Stomach (tissue), 19 donors: ENCODE measurements at places on chromosomes 16 and 17. TPM values are rescaled to one million over a fixed set of nuclear protein-coding genes. Genes with fewer than 3 reads are reported as not detected.

The TEDC2 gene
- total RNA-seq, result not detected

DNA sequence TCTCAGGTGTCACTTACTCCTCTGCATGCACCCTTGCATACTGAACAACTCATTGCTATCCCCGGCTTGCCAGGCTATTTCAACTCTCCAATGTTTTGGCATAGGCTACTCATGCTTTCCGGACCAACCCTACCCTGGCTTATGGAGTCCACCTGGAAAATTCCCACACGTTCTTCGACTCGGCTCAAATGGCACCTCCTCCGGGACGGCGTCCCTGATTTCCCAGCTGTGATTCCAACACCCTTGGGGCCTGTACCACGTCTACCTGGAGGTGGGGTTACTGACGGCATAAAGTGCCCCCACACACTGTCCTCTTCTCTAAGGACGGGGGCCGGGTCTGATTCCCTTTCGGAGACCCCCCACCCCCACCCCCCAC is 498 bp downstream of the SMYD4 start:
- peak overlapping the region; percentile 91 for H3K27ac ChIP-seq
- DNase-seq, result no peak
- H3K4me1 ChIP-seq, result peaks cover 15% of the 10 kb centered on the region

DNA sequence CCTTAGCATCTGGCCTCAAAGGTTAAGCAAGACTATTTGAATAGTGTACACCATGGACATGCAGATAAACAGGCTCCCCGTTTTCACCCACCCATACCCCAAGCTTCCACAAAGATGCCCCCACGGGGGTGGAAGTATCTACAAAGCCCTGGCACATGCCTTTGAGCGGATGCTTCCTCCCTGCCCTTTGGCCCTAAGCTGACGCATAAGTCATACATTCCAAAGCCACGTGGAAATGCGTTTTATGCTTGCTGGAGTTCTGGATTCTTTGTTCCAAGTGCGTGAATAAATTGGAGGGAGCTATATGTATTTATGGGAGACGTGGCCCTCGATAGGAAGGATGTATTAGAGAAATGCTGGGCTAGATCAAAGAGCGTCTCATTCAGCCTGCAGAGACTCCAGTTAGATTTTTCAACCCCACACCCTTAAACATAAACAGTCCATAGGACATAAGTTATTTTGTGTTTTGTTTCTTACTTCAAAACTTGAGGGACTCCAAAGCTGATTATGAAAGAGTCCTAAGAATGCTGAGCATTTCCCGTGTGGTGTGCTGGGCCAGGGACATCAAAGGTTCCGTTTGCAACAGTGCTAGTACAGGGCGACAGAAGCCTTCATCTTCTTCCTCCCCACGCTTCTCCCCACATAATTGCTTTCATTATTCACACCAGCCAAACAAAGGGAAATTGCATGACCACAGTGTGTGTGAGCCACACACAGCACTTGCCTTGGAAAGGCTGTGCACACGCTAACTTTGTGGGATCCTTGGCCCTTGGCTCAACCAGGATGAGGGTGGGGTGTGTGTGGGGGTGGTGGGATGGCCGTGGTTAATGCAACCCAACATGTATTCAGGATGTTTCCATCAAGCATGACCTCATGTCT is 73.6 kb downstream of the WIPI1 start:
- peaks cover 22% of the 10 kb centered on the region for H3K4me1 ChIP-seq
- H3K36me3 ChIP-seq, result no peaks in the 10 kb centered on the region
- H3K27me3 ChIP-seq, result no peaks in the 10 kb centered on the region
- no peak overlapping the region for H3K4me3 ChIP-seq
- no peak for DNase-seq
- peak overlapping the region; percentile 70 for H3K27ac ChIP-seq

- H3K27ac ChIP-seq, result no peak overlapping the region
- peaks cover 16% of the 10 kb centered on the region for H3K27me3 ChIP-seq
- H3K36me3 ChIP-seq, result no peaks in the 10 kb centered on the region
- no peak overlapping the region for H3K4me3 ChIP-seq
- DNase-seq, result no peak
- H3K4me1 ChIP-seq, result peaks cover 32% of the 10 kb centered on the region
Observed at GRCh38 chr16:68450741-68451255, 2.5 kb upstream of the SMPD3 start.

- no peaks in the 10 kb centered on the region for H3K36me3 ChIP-seq
- H3K4me1 ChIP-seq, result peaks cover 22% of the 10 kb centered on the region
- H3K4me3 ChIP-seq, result no peak overlapping the region
- no peak for DNase-seq
- H3K27me3 ChIP-seq, result no peaks in the 10 kb centered on the region
- H3K27ac ChIP-seq, result no peak overlapping the region
Observed at GRCh38 chr17:9839433-9839832, 13.7 kb downstream of the GLP2R start.

DNA sequence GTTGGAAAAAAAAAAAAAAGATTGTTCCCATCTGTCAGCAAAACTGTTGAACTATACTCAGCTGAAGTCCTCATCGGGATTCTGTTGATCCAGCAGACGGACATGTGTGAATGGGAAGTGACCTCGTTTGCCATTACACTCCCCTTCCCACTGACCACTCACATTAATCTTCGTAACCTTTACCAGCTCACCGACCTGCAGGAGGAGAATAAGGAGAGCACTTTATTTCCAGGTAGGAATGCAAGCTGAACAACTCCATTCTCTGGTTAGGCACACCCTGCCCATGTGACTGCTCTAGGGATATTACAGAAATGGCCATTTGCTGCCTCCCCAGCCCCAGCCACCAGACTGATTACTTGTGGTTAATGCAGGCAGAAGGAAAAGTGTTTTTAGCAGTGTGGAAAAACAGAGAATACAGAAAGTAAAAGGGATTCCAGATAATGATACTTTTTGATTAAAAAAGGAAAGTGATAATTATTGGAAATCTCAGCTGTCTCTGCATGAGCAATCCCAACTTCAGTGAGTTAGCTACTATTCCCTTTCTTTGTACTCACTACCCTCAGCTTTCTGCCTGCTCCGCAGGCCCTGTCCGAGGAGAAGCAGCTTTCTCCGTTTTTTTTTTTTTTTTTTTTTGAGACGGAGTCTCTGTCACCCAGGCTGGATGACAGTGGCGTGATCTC is 23.6 kb upstream of the YWHAE start:
- no peak overlapping the region for H3K4me3 ChIP-seq
- no peak overlapping the region for H3K27ac ChIP-seq
- H3K27me3 ChIP-seq, result no peaks in the 10 kb centered on the region
- peak; percentile 13 for DNase-seq

DNA sequence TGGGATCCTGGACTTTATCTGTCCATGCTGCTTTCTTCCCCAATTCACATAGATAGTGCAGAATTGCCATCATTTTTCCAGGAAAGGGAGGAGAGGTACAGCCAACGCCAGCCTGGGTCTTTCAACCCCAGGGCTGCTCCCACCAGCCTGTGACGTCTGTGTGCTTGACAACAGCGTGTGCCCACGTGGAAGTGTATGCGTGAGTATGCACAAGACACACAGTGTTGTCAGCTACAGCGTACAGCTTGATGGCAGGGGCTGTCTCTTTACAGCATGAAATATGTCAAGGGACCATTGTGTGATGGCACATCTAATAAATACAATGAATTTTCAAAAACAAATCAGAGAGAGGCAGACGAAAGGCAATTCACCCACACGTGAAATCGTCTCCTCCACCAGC is 62.3 kb downstream of the GSG1L start:
- no peak overlapping the region for H3K4me3 ChIP-seq
- H3K27me3 ChIP-seq, result peaks cover 7% of the 10 kb centered on the region
- H3K36me3 ChIP-seq, result no peaks in the 10 kb centered on the region
- H3K4me1 ChIP-seq, result no peaks in the 10 kb centered on the region
- H3K27ac ChIP-seq, result no peak overlapping the region
- DNase-seq, result no peak

- no peak overlapping the region for H3K4me3 ChIP-seq
- H3K36me3 ChIP-seq, result peaks cover 65% of the 10 kb centered on the region
- peaks cover 3% of the 10 kb centered on the region for H3K4me1 ChIP-seq
- H3K27me3 ChIP-seq, result no peaks in the 10 kb centered on the region
- no peak overlapping the region for H3K27ac ChIP-seq
Observed at GRCh38 chr17:69523244-69523861, 108.9 kb downstream of the MAP2K6 start.

DNA sequence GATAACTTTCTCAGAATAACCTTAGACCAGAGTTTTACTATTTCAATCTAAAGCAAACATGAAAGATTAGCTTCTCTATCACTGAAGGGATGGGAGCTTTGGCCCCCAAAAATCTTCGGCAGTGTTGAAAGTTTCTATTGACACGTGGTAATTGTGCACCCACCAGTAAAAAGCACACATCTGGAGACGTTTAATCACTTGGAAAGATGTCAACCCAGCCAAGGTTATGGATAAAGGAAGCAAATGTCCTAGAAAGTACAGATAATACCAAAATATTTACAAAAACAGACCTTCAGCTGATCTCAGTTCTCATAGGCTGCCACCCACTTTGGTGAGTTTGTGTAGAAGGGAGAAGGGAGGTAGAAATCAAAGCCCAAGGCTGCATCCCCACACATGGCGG is 5.3 kb downstream of the MYCBPAP start:
- H3K4me3 ChIP-seq, result no peak overlapping the region
- no peaks in the 10 kb centered on the region for H3K27me3 ChIP-seq
- H3K36me3 ChIP-seq, result no peaks in the 10 kb centered on the region
- no peak for DNase-seq
- peaks cover 22% of the 10 kb centered on the region for H3K4me1 ChIP-seq

GRCh38 chr17:66220079-66220835 is 9.0 kb downstream of the APOH start:
- no peaks in the 10 kb centered on the region for H3K36me3 ChIP-seq
- DNase-seq, result no peak
- H3K27ac ChIP-seq, result no peak overlapping the region
- no peak overlapping the region for H3K4me3 ChIP-seq
- H3K27me3 ChIP-seq, result no peaks in the 10 kb centered on the region

DNA sequence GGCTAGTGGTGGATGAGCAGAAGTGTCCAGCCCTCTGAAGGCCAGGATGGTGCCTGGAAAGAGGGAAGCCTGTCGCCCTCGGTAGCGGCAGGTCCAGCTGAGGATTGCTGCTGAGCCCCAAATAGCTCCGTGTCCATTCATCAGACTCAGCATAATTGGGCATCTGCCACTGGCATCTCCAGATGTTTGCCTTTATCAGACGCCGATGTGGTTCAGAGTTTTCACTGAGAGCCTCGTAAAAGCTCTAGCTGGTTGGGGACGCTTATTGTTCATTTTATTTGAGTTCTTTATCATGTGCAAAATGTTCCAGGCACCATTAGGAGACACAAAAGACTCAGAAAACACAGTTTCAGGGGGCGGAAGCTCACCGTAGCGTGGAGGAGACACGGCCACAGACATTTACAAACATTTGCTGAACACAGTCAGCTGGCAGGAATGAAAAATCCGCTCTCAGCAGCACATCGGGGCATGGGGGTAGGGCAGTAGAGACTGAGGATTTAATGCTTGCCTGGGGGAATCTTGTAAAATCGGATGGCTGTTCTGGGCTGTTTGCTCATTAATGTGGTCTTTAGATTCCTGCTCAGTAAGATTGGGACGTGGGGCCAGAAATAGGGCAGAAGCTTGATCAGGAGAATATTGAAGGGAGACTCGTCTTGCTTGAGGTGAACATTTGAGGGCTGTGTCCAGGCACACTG is 41.7 kb downstream of the SMPD3 start:
- H3K36me3 ChIP-seq, result no peaks in the 10 kb centered on the region
- DNase-seq, result peak; percentile 44
- peak overlapping the region; percentile 58 for H3K27ac ChIP-seq
- peaks cover 18% of the 10 kb centered on the region for H3K4me1 ChIP-seq

The NTN1 gene
- 16.7 TPM for total RNA-seq

GRCh38 chr16:2769675-2770056 is 7.4 kb downstream of the ELOB start:
- peak; percentile 75 for DNase-seq
- H3K27ac ChIP-seq, result peak overlapping the region; percentile 78
- no peaks in the 10 kb centered on the region for H3K27me3 ChIP-seq
- peaks cover 70% of the 10 kb centered on the region for H3K4me1 ChIP-seq
- peaks cover 100% of the 10 kb centered on the region for H3K36me3 ChIP-seq

- H3K36me3 ChIP-seq, result peaks cover 100% of the 10 kb centered on the region
- DNase-seq, result no peak
- no peak overlapping the region for H3K27ac ChIP-seq
- H3K4me1 ChIP-seq, result no peaks in the 10 kb centered on the region
Observed at GRCh38 chr17:4083187-4083586, 59.6 kb downstream of the ZZEF1 start.

The CTRB2 gene
- total RNA-seq, result not detected

The CEP131 gene
- total RNA-seq, result 12.5 TPM

DNA sequence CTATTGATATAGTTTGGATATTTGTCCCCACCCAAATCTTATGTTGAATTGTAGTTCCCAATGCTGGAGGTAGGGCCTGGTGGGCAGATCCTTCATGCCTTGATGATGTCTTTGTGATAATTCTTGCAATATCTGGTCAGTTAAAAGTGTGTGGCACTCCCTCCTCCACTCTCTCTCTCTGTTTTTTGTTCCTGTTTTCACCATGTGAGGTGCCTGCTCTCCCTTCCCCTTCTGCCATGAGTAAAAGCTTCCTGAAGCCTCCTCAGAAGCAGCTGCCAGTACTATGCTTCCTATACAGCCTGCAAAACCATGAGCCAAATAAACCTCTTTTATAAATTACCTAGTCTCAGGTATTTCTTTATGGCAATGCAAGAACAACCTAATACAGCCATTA is 47.3 kb downstream of the TOM1L2 start:
- H3K4me1 ChIP-seq, result peaks cover 44% of the 10 kb centered on the region
- H3K27me3 ChIP-seq, result no peaks in the 10 kb centered on the region
- H3K27ac ChIP-seq, result no peak overlapping the region
- no peak for DNase-seq
- H3K36me3 ChIP-seq, result no peaks in the 10 kb centered on the region
- no peak overlapping the region for H3K4me3 ChIP-seq

The LRRC37A2 gene
- total RNA-seq, result 102 TPM

The STX1B gene
- not detected for total RNA-seq

The TP53TG3F gene
- not detected for total RNA-seq

DNA sequence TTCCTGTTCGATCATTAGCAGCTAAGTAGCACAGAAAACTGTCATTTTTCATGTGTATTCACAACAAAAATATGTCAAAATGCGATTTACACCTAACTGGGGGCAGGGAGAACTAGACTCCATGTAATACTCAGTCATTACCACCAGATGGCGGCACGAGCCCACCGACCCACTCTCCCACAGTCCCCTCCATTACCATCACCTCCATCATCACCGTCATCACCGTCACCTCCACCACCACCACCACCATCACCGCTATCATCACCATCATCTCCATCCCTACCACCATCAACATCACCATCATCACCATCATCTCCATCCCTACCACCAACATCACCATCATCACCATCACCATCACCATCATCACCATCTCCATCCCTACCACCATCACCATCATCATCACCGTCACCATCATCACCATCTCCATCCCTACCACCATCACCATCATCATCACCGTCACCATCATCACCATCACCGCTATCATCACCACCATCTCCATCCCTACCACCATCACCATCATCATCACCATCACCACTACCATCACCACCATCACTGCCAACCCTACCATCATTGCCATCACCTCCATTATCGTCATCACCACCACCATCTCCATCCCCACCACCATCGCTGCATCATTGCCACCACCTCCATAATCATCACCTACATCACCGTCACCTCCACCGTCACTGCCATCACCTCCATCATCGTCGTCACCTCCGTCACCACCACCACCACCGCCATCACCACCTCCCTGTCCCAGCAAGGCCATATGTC is 14.4 kb downstream of the NDUFAF8 start:
- peak; percentile 78 for DNase-seq
- no peaks in the 10 kb centered on the region for H3K27me3 ChIP-seq
- H3K4me3 ChIP-seq, result no peak overlapping the region
- H3K4me1 ChIP-seq, result peaks cover 22% of the 10 kb centered on the region

GRCh38 chr16:31397701-31398100 is 4.6 kb downstream of the ITGAD start:
- H3K4me1 ChIP-seq, result no peaks in the 10 kb centered on the region
- no peak overlapping the region for H3K4me3 ChIP-seq
- DNase-seq, result no peak
- H3K27ac ChIP-seq, result no peak overlapping the region

The ZNF597 gene
- total RNA-seq, result 0.45 TPM

The MYH2 gene
- not detected for total RNA-seq
